Stimulated activated CD4-positive, alpha-beta T cell treated with anti-CD3 and anti-CD28 coated beads, Interleukin-12 subunit alpha, Interleukin-12 subunit beta, amount 100 ng/mL, for 48 hours (primary cell): ENCODE measurements at places on chromosomes 13 and 19.

DNA sequence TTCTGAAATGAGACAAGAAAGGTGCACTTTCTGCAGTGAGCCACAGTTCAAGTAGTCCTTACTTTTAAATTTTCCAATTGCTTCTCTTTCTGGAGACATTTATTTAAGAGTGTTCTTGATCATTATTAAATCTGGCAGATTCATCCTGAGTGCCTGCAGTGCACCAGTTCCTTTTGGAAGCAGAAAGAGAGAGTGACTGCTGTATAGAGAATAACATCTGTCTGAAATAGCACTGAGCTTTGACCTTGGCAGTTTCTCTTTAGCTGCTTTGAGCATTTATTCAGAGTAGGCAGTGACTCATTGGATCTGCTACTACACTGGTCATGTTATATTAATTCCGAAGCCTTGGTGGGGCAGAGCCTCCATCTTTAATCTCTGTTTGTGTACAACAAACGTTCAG, 1373.7 kb downstream of the PCDH9 start:
- no peak for DNase-seq

DNA sequence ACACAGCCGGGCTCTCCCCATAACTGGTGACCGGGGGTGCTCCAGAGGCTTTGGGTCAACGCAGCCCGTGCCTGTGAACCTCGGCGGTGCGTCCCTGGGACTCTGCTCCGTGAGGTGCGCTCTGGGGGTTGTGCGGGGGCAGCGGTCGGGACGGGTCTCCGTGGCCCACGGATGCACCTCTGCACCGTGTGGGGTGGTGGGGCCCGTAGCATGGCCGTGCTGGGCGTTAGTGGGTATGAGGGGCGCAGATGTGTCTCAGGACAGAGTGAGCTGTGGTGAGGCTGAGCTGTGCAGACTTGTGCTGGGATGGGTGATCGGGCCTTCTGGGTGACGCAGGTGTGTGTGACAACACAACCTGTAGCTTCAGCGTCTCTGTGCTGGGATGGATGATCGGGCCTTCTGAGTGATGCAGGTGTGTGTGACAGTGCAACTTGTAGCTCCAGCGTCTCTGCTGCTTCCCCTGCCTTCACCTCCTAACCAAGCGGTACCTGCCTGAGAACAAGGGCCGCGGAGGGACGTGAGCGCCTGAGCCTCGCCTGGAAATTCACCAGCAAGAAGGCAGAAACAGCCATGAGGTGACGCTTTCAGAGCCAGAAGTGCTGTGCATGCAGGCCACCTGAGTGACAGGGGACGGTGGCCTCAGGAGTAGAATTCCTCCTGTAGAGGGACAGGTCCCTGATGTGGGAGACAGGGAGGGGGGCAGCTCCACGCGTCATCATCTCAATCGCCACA, 599 bp downstream of the ZNF331 start:
- no peak for DNase-seq

- DNase-seq = no peak
These were observed 640 bp upstream of the ZNF544 start for GRCh38 chr19:58227964-58228584.

DNA sequence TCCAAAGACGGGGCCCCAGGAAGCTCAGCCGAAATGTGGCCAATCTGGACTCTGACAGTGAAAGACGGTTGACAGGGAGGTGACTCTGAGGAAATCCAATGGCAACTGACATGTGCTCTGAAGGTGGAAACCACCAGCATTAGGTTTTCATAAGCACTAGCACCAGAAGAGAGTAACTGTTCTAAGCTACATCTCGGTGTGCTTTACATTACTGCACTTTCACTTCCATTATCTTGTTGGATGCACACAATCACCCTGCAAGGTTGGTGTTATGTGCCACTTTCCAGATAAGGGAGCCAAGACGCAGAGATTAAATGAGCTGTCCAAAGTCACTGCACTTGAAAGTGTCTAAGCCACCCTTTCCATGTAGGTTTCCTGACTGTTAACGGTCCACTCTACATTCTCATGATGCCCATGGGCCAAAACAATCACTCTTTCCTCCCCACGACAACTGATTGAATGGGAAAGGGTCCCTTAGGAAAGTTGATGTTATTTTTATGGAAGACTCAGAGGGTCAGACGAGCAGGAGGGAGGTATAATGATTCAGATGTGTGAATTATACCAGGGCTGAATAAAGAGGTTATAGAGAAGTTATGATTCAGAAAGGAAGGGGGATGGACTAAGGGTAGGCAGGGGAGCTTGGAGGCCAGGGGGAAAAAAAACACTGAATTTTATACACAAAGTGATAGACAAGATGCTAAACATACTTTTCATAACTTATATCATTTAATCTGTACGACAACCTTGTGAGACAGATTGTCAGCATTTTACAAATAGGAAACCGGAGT, 52.8 kb downstream of the RUBCNL start:
- DNase-seq = no peak

GRCh38 chr13:30308548-30308947, 1.2 kb upstream of the KATNAL1 start:
- DNase-seq = peak; percentile 9

GRCh38 chr19:39432677-39433025, 3.1 kb downstream of the RPS16 start:
- DNase-seq = no peak

DNA sequence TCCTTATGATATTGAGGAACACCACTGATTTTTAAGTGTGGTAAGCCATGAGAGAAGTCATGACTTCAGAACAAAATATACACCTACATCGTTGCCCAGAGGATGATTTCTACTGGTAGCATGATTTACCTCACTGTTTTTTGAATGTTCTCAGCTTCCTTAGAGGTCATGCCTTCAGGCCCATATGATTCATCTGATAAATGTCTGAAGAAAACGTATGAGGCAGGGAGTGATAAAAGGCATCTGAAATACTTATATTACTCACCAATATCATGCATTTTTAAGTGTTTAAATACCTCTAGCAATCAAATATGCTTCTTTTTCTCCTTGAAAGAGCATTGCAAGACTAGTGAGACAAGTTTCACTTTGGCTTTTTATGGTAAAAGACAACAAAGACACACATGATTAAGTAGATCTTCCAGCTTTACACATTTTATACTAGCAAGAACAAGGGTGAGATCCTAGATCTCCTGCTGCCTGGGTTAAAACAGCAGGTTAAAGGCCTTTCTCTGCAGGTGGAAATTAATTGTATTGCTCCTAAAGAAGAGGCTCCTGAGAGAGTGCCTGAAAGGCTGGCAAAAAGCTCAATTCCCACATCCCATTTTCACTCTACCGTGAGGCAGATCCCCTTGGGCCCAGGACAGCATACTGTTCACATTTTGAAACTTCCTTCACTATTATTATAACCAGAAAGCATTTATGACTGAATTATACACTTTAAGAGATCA, 432.4 kb downstream of the SLITRK1 start:
- no peak for DNase-seq

GRCh38 chr19:16143399-16144215, at the start of gene HSH2D:
Gene HSH2D (plus strand): TSS chr19:16143685. CDS start chr19:16148751, 5,066 bp downstream.
- DNase-seq = peak; percentile 51

GRCh38 chr19:6376512-6377190, 918 bp upstream of the PSPN start:
- DNase-seq = no peak

GRCh38 chr13:32334671-32335070, 19.4 kb downstream of the BRCA2 start:
- no peak for DNase-seq

DNA sequence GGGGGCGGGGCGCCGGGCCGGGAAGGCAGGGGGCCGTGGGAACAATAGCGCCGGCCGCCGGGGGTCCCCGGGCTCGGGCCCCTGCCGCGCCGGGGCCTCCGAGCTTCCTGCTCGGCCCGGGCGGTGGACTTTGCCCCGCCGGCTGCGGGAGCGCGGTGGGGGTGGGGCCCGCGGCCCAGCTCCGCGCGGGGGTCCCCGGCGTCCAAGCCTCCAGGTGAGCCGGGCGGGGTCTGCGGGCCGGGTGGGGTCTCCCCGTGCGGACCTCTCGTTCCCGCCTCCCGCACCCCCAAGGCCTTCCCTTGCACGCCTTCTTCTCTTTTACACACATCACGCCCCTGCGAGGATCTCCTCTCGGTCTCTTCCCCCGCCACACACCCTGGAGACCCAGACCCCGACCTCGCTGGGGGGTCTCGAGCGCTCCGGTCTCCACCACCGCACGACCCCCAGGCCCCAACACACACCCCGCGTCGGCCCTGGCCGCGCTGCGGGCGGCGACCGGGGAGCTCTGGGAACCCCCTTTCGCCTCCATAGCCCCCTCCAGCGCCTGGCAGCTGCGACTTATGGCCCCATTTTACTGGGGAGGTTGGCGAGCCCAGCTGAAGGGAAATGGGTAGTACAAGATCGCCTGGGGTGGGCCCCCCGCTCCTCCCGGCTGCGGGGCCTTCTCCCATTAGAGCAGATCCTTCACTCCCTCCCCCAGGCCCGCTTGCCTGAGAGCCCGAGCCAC, 711 bp downstream of the CAMSAP3 start:
- no peak for DNase-seq

DNA sequence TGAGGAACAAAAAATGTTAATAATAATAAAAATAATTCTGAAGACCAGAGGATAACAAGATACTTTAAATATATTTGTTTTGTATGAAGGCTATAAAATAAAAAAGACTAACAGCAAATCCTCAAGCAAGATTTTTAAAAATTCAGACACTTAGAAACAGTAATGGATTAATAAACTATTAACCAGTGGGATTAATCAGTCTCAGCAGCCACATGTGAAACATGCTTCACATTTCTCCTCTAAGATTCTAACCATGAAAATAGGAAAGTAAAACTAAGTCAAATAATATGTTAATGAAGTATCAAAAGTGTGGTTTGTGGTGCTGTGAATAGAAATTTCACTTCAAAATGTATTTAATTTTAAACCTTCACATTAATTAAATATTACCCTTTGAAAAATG, 57.4 kb downstream of the KCNRG start:
- no peak for DNase-seq

GRCh38 chr19:1410136-1410786, 2.9 kb downstream of the DAZAP1 start:
- no peak for DNase-seq

DNA sequence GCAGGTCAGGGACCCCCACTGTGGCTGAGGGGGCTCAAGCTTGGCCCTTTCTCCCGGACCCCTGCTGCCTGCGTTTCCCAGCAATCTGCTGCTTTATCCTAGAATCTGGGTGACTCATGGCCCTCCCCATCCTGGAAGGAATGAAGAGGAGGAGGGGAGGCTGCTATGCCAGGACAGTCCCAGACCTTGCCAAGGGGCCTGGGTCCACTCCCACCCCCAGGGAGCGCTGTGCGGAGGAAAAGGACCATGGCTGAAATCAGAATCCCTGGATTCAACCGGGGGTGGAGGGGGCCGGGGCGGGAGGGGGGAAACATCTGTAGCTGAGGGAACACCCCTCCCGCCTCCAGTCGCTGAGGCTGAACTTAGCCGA, 20.5 kb downstream of the ZNF114 start:
- DNase-seq = no peak

GRCh38 chr13:50167224-50167947, 152.1 kb downstream of the KCNRG start:
- DNase-seq = no peak

DNA sequence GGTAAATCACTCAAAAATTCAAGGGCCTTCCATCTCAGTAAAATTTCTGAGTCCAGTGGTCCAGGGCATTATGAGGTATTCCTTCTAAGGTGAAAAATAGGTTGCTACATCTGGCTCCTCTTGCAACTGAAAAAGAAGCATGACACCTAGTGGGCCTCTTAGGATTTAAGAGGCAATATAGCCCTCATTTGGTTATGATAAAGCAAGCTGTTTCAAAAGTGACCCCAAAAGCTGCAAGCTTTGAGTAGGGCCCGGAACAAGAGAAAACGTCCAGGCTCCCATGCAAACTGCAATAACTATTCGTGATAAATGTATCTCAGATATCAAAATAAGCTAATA, 1910.2 kb upstream of the PRR20A start:
- DNase-seq = no peak

DNA sequence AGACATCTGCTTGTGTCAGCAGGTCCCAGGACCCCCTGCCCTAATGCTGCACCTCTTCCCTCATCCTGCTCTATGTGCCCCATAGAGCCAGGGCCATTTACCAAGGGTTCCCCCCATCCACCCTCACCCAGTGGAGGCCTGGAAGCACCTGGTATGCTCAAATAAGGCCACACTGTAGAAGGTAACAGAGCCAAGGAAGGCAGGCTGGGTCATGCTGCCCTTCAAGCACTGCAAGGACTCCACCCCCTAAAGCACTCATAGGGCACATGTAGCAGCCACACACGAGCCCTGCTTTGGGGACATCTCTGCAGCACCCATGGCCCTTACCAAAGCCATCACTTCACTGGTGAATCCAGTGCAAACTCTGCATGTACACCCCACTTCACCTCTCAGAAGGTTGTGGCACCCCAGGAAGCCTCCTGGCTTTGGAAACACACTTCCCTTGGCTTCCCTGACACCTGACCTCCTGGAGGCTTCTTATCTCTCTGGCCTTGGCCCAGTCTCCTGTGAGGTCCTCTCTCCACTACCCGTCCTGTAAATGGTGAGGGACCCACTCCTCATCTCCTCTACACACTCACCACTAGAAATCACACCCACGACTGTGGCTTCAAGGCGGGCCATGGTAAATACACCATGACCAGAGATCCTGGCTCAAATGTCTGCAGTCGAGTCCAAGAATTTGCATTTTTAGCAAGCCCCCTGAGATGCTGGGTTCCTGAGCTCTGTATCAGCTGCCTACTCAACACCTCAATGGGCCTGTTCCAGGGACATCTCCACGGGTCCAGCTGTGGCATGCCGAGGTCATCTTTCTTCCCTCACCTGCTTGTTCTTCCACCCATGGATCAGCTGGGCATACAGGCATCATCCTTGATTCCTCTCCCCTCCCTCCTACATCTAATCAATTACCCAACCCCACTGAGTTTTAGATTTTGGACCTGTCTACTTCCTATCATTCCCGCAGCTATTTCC, 80.9 kb upstream of the DOCK9 start:
- DNase-seq = no peak

GRCh38 chr19:40659566-40659965, 30.9 kb downstream of the NUMBL start:
- DNase-seq = no peak

DNA sequence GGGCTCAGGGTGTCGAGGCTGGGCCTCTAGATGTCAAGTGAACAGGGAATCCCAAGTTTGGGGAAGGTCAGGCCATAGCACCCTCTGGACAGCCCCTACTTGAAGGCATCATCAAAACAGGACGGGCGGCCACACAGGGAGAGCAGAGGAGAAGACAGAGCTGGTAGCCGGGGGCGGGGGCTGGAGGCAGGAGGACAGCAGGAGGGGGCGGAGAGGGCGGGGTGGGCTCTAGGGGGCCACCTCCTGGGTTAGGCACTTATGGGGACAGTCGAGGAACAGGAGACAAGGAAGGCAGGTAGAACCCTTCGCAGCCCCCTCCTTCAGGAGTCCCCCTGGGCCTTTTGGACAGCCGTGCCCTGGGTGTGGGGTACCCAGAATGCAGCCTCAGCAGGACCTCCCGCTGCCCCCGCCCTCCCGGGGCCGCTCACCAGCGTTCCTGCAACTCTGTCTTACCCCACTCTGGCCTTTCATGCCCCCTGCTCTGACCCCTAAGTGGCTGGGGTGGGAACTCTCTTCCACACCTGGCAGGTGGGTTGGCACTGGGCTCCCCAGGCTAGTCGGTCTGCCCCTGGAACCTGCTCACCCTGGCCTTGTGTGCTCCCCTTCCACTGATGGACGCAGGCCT, 5.8 kb downstream of the SSBP4 start:
- no peak for DNase-seq

- DNase-seq = no peak
These were observed 99.2 kb upstream of the MIR17HG start for GRCh38 chr13:91248249-91248648.
